Brain (organoid and tissue), 16 donors: ENCODE measurements at places on chromosomes 2 and 18. TPM values are rescaled to one million over a fixed set of nuclear protein-coding genes. Genes with fewer than 3 reads are reported as not detected.

The EPHA4 gene
- polyA plus RNA-seq: 6.1 TPM

GRCh38 chr2:7609556-7609955 is 692.3 kb downstream of the RNF144A start:
- DNase-seq: no peak

The SERPINB7 gene
- polyA plus RNA-seq: not detected

- peak; percentile 67 for DNase-seq
These were observed 49.0 kb upstream of the BCL2L11 start for GRCh38 chr2:111071600-111072171.

The RTTN gene
- polyA plus RNA-seq: 5.9 TPM

The FKBP1B gene
- polyA plus RNA-seq: 22.8 TPM

The RAMP1 gene
- 75.7 TPM for polyA plus RNA-seq

The CEP76 gene
- 7.2 TPM for polyA plus RNA-seq

GRCh38 chr18:12044591-12044990 is 49.1 kb upstream of the ANKRD62 start:
- DNase-seq: no peak

The OXER1 gene
- polyA plus RNA-seq: 0.24 TPM

The PSME4 gene
- polyA plus RNA-seq: 9.4 TPM

DNA sequence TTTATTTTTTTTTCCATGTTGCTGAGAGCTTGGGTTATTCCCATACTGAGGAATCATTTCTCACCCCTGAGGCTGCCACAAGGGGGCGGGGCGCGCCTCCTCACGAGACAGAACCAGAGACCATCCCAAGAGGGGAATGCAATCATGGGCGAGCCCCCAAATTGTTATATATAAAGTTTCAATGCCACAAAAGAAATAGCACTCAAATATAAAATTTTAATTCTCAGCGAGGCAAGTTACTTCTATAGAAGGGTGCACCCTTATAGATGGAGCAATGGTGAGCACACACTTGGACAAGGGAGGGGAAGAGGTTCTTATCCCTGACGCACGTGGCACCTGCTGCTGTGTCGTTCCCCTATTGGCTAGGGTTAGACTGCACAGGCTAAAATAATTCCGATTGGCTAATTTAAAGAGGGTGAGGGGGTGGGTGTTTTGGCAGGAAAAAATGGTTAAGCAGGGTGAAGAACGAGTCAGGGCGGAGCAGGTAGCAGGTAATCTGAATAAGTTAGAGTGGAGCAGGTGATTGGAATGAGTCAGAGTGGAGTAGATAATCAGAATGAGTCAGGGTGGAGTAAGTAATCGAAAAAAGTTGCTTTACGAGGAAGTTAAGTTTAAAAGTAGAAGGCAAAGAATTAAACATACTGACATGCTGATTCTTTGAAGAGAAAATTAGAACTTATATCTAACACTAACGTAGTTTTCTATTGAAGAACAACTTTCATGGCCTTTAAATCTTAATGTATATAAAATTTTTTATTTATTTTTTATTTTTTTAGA is 177.5 kb downstream of the MTCL1 start:
- no peak for DNase-seq

The DQX1 gene
- polyA plus RNA-seq: not detected

DNA sequence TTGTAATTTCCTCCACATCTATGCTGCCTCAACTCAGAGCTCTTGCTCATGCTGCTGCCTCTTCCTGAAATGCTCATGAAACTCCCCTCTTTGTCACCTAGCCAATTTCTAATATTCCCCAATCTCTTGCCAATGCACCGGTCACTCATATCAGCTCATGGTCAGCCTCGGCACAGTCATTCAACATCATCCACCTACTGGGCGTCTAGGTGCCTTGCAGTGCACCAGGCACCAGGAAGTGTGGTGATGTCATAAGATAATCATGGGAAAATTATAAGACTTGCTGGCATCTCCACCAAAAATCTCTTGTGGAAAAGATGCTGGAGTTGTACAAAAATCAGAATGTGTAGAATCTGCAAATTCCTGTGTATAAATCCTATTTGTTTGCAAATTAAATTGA is 52.6 kb upstream of the RAB27B start:
- DNase-seq: no peak

DNA sequence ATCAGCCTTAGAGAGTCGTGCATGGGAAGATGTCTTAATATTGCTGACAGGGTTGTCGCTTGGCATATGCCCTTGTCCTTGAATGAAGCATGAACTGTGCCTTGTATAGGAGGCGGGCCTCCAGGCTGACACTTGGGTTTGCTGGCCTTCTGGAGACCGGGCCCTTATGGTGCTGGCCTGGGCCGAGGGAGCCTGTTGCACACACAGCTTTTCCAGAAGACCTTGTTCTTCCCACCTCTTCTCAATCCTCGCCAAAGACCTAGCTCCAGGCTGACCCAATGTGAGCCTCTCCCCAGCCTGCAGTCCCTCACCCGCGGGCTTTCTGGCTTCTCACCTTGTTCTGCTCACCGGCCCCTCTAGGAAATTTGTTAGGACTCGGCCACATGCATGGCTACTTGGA is 199.1 kb downstream of the FAM210A start:
- DNase-seq: no peak

GRCh38 chr2:181106229-181106628 is 125.8 kb downstream of the UBE2E3 start:
- DNase-seq: no peak

- DNase-seq: no peak
These were observed 637.8 kb upstream of the CHAC2 start for GRCh38 chr2:53129851-53130250.

The TEX44 gene
- polyA plus RNA-seq: not detected

GRCh38 chr2:159262904-159263303 is 23.6 kb downstream of the WDSUB1 start:
- no peak for DNase-seq

The FAM228B gene
- polyA plus RNA-seq: 10.9 TPM

The UGT1A3 gene
- polyA plus RNA-seq: not detected

DNA sequence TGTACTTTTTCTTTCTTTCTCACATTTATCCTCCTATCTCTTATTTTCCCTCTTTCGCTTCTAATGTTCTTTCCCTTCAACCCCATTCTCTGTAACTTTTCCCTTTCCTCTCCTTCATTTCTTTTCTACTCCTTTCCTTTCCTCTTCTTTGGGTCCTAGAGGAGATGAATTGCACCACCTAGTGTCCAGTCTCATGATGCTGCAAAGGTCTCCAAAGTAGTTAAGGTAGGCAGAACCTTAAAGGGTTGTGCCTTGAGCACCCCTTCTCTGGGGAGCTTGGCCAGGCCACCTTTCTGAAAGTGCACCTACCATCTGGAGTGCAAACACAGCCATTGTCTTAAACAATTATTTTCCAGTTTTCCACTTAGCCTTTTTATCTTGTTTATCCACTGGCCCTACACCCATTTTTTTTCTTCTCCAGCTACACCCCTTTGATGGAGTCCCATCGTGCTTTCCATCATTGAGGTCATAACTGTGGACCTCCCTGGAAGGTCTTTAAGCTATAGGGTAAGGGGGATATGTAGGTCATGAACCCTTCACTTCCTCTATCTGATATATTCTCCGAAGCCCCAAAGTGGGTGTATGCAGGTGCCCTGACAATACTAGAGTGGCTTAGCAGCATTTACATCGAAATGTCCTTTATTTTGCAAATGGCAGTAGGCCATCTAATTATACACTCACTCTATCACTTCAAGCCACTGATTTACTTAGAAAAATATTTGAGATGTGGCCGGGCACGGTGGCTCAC is 155.9 kb downstream of the ESCO1 start:
- DNase-seq: peak; percentile 54

GRCh38 chr2:11520092-11520693 is 13.7 kb upstream of the GREB1 start:
- DNase-seq: no peak
